ENCODE measurements at places on chromosomes 16 and 17.

- DNase-seq: no peak
Observed at GRCh38 chr17:9467518-9467917, 108.1 kb downstream of the STX8 start.

GRCh38 chr17:81267390-81268067, 27.6 kb downstream of the SLC38A10 start:
- no peak for DNase-seq

DNA sequence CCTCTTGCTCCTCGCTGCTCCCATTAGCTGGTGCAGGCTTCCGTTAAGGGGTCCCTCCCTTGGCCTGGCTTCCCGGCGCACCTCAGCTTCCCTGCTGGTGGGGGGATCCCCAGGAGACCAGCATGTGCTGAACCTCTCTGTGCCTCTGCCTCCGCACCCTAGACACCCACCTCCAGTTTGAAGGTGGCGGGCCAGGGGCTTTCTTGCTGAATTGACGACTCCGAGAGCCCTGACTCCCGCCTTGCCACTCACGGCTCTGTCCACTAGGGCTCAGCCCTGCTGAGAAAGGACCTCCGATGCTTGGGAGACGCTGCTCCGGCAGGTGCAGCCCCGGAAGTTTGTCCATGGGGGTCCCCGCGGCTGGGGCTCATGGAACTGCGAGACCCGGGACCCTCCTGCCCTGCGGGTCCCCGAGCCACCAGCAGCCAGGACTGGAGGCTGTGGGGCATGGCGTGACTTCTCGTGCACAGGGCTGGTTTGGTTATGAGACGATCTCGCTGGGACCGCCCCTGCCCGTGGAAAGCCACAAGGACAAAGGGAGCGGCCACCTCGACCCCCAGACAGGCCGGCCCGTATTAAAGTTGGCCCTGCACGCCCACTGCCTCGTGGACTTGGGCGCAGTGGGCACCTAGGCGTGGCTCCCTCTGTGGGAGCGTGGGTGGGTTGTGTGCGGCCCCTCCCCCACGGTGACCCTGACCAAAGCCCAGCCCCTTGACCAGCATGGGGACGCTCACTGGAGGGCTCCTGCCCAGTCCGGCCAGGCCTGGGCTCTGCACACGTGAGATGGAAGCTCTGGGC, 8.1 kb downstream of the CHMP6 start:
- no peak for DNase-seq

GRCh38 chr16:86669937-86670749, 91.8 kb downstream of the FOXL1 start:
- no peak for DNase-seq

DNA sequence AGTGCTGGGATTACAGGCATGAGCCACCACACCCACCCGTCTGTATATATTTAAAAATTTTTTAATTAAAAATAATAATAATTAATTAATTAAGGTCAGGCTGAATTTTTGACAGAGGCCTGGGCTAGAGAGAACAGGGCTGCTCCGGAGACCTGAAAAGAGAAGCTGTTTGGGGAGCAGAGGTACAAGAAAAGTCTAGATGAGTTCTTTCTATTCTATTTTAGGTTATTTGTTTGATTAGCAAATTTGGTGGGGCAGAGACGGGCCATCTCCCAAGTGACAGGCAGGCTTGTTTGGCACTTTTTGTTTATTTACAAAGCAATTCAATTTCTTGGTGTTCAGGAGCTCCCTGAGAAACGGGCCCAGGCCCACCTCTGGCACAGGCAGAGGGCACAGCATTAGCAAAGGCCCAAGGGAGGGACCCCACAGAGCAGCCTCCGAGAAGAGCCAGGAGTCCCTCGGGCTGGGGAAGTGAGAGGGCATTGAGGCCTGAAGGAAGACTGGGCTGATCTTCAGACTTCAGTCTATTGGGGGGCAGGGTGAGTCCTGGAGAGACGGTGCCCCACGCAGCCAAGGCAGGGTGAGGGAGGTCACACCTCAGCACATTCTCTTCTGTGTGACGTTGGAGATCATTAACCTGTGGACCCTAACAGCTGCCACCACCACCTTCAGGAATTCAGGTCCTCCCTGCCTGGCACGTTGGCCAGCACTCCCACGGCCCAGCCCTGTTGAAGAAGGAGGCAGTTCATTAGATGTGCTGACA, 10.8 kb upstream of the RIPOR1 start:
- DNase-seq: no peak

DNA sequence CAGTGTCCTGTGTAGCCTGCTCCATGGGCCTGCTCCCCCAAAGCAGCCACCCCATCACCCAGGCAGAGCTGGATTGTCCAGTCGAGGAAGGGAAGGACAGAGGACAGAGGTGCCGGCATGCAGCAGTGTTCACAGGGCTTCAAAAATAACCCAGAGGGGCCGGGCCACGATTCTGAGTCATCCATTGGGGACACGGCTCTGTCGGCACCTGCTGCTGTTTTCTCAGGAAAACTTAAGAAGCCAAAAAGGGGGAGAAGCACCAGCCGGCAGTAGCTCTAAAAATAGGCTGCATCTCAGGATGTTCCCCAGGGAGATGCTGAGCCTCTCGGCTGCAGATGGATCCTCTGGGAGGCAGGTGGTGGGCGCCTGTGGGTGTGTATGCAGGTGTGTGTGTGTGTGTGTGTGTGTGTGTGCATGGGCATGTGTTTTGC, 1.6 kb downstream of the CA7 start:
- no peak for DNase-seq

GRCh38 chr17:68152161-68152571, 95.7 kb upstream of the AMZ2 start:
- no peak for DNase-seq
